ENCODE measurements at places on chromosomes 7 and 10.

GRCh38 chr10:34157501-34157900, 657.6 kb downstream of the PARD3 start:
- no peak for DNase-seq

GRCh38 chr10:6987536-6987945, 407.5 kb upstream of the PRKCQ start:
- DNase-seq: no peak

- no peak for DNase-seq
Observed at GRCh38 chr7:83415840-83416239, 233.1 kb downstream of the SEMA3E start.

- no peak for DNase-seq
Observed at GRCh38 chr10:50291261-50291850, 40.0 kb upstream of the ASAH2 start.

DNA sequence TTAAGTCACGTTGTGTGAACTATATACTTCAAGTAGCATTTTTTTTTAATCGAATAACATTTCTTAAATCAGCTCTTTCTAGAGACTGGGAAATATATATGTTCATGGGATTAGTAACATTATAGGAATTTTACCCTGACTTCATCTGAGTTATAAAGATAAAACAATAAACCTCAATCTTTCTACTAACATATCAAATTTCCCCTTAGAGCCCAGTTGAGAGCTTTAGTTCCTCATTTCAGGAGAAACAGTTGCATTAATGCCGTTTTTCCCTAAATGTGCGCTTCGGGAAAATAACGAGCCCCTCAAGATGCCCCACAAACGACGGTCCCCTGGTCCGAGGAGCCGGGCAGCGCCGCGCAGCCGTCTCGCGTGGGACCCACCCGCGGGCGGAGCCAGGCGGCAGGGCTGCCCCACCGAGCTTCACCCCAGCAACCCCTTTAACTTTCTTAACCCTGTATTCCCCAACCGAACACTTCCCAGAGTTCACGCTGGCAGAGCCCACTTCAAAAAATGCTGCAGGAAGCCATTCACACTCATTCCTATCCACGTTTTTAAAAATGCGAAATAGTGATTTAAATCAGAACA, 152.5 kb upstream of the YAE1 start:
- no peak for DNase-seq

DNA sequence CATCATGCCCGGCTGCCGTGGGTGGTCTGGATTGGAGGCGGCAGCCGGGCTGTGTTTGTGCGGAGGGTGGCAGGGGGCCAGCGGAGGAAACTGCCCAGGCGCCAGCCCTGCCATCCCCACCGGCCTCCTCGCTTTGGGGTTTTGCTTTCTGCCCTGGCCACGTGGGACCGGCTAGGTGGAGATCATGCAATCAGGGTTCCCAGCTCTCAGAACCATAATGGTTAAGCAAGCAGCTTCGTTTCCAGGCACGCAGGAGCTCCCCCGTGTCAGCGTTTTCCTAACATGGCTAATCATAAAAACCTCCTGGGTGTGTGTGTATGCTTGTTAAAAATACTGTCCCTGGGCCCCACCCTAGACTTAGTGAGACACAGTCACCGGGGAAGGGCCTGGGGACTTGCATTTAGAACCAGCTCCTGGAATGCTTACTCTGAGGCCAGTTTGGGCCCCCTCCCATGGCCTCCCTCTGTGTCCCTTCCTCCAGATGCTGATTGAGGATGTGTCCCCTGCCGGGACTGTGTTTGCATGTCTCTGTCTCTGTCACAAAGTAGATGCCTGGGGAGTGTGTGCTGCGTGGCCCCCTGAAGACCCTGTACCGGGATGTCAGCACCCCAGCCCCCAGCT, 119.3 kb downstream of the CUX1 start:
- no peak for DNase-seq

- DNase-seq: no peak
Observed at GRCh38 chr10:34339816-34340553, 475.1 kb downstream of the PARD3 start.

GRCh38 chr7:29864656-29865055, 58.3 kb downstream of the WIPF3 start:
- DNase-seq: no peak

DNA sequence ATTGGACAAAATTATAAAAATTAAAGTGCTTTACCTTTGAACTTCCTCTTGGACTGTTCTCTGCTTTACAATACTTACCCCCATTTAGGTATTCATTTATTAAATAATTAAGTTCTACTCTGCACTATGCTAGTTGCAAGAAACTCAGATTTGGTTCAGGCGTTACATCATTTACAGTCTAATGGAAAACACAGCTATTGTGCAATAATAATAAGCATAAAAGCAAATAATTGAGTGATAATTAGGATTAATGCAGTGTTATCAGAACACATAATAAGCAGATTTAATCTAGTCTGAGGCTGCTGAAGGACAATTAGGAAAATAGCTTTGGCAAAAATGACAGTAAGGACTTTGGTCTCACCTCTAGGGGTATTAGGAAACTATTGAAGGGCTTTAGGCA, 493.2 kb upstream of the ADARB2 start:
- no peak for DNase-seq

DNA sequence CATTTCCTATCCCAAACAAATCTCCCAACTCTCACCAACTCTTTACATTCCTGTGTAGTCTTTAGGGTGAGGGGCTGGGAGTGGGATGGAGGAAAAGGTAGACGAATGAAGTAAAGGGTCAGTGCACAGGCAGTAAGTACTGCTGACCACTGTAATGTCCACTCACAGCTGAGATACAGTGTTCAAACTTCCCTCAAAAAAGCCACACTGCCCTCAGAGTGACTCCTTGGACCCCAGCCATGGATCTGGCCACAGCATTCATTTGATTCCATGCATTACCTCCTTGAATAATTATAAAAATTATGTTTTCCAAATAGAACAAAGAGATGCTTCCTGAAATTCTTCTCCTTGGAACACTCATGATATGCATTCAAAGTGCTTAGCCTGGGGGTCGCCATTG, 19.8 kb upstream of the HIPK2 start:
- DNase-seq: no peak

- no peak for DNase-seq
Observed at GRCh38 chr10:51073453-51074237, 642 bp upstream of the PRKG1 start.

All from esophagus squamous epithelium (tissue), 5 donors.